Stimulated activated CD4-positive, alpha-beta T cell treated with anti-CD3 and anti-CD28 coated beads, TNF-alpha, amount 100 ng/mL, for 48 hours (primary cell): ENCODE measurements at places on chromosomes 2 and 18.

- DNase-seq = no peak
These were observed 31.7 kb upstream of the EIF2AK3 start for GRCh38 chr2:88658881-88659537.

GRCh38 chr2:85308896-85309555 is 18.8 kb downstream of the TGOLN2 start:
- no peak for DNase-seq

DNA sequence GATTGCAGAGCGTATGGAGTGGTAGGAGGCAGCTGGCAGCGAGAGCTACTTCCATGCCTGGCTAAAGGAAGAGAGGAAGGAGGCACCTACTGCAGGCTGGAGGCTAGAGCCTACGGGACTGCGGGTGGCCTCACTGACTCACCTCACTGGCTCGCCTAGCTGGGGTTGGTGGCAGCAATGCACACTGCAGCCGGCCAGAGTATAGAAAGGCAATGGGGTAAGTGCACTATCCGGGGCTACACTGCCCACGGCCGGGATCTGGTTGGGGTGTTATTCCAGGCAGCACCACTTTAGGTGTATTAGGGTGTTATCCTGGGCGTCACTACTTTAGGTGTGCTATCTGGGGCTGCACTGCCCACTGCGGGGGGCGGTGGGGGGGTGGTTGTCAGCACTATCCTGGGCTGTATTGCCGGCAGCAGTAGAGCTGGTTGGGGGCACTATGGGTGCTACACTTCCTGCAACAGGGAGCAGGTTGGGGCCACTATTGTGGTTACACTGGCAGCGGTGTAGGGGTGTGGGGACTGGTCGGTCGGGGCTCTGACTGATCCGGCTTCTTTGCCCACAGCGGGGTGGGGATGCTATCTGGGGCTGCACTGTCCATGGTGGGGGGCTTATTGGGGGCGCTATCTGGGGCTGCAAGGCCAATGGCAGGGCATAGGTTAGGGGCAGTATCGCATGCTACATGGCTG is 33.3 kb upstream of the ANKRD62 start:
- DNase-seq = no peak

- no peak for DNase-seq
These were observed 156.0 kb downstream of the PXDN start for GRCh38 chr2:1588051-1588977.

DNA sequence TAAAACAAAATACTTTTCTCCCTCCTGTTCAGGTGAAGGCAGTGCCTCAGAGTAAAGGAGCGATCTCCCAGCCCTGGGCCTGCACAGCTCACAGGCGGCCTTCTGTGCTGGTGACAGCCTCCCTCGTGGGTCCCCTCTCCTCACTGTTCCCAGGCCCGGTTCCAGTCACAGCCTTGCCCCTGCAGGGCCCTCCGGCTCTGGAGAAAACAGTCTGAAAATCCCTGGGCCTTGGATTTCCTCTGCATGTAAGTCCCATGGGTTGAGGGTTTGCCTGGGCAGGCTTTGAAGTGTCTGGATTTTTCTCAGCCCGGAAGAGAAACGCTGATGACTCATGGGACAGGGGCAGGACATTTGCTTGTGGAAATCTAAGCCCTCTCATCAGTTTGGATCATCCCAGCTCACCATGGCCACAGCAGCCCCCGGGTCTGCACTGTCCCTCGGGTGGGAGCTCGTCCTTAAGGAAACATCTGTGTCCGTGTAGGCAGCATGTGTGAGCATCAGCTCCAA is 186.1 kb upstream of the RAB12 start:
- DNase-seq = no peak

- DNase-seq = no peak
These were observed 9.2 kb downstream of the SLC66A2 start for GRCh38 chr18:79942211-79942610.

GRCh38 chr2:70474256-70474848 is 79.3 kb downstream of the TGFA start:
- DNase-seq = no peak

GRCh38 chr2:134583462-134583861 is 135.3 kb downstream of the TMEM163 start:
- no peak for DNase-seq

DNA sequence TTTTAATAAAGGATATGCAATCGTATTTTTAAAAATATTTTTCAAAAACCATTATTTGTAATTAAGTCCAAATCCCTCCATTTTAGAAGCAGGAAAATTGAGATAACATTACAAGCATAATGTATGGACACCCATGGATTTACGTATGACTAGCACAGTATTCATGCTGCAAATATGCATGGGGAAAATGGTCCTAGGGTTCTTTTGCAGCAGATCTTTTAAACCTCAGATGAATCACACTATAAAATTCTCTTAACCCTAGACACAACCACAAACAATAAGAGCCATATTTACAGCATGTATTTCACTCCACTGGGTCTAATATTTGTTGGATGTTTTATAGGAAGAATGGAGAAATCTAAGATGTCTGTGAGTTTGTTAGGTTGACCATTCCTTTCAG is 453.4 kb downstream of the TGIF1 start:
- DNase-seq = no peak

DNA sequence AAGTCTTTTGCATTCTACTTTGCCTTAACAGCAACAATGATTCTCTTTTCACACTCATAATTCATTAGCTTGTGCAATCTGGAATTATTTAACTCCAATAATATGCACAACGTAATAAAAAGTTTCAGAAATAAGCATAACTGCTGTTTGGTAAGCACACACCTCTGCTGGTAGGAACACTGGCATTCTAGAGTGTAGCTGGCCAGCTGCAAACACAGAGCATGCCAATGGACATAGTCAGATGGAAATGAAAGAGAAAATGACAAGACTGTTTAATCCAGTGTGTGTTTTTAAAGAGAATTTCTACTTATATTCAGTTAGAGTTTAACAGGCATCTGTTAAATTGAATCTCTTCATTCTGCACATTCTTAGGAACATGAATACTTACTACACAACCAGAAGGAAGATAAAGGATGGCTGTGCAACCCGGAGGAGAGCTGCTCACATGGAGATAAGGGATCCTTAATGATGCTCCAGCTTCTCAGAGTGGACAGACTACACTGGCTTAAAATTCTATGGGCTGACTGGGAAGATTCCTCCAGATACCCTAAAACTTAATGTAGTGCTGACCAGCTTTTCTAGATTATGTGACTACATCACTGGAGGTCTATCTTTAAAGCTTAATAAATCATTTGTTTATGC is 94.6 kb upstream of the CHAC2 start:
- no peak for DNase-seq

DNA sequence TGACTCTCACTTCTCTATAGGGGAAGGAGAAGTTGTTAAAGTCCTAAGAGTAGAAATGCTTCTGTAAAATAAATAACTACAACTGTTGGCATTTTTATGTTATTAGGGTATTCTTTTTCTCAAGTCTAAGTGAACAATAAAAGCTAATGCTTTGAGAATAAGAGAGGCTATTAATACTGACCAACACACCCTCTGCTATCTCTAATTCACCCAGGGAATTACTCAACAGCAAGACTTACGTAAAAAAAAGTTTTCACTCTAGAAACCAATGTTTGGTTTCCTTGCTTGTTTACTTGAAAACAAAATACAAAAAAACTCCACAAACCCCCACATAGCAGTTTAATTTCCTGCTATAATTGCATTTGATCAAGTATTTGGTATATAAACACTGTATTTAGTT is 25.2 kb downstream of the CHN1 start:
- no peak for DNase-seq

DNA sequence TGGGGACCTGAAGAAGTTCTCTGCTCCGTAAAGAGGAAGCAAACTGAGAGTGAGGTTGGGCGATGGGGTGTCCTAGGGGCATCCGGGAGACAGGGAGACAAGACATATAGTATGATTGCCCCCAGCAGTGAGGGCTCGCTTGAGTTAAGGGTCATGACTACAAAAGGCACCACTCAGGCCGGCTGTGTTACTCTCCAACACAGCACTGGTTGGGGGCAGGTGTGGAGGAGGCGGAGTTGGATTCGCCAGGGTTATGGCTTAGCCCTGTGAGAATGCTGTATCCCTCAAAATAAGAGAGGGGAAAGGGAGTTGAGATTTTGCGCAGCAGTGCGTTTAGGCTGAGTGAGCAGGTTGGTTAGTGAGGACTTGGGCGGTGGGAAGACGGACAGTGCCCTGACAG is 12.0 kb downstream of the DYSF start:
- no peak for DNase-seq

DNA sequence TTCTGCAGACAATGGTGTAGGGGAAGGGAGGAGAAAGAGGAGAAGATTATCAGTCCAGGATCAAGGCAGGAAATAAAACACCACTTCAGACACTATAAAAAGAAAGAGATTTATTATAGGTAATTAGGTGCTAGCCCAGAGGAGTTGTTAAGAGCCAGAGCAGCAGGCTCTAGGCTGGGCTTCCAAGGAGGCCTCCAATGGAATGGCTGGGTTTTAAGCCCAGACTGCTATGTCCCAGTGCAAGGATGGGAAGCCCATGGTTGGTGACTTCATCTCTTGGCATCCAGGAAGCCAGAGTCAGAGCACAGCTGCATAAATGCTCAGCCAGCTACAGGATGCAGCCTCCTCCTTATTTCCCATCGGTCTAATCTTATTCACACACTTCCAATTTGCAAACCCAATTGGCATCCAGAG is 95.6 kb downstream of the LAMA3 start:
- DNase-seq = no peak

GRCh38 chr2:59856391-59856790 is 697.1 kb downstream of the BCL11A start:
- no peak for DNase-seq

DNA sequence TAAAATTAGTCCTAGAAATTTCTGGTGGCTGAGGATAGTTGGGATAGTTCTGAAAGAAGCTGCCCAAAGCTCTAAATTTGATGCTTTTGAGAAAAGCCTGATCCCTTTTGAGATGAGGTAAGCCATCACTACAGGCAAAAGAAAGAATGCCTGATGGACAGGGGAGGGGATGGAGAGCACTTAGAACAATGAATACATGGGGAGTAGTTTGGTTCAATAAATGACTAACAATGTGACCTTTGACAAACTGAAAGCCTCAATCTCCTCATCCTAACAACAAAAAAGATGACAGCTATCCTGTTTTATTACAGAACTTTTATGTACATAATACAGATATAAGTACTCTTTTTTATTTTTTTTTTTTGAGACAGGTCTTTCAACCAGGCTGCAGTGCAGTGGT is 42.7 kb downstream of the GFPT1 start:
- DNase-seq = no peak

DNA sequence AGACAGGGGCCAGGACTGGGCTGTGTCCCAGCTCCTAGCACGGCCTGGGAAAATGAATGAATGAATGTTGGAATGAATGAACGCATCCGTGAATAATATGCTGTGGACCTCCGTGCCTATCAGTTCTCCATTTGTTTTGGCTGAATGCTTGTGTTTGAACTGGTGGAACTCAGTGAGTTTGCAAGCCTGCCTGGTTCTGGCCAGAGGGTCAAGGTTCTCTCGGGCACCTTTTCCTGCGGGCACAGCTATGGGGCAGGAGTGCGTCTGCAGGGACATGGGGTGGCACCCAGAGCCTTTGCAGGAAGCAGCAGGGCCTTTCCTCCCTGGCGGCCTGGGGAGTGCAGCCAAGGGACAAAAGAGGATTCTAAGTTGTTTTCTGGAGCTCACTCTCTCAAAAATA is 17.6 kb upstream of the PDIA6 start:
- DNase-seq = no peak

DNA sequence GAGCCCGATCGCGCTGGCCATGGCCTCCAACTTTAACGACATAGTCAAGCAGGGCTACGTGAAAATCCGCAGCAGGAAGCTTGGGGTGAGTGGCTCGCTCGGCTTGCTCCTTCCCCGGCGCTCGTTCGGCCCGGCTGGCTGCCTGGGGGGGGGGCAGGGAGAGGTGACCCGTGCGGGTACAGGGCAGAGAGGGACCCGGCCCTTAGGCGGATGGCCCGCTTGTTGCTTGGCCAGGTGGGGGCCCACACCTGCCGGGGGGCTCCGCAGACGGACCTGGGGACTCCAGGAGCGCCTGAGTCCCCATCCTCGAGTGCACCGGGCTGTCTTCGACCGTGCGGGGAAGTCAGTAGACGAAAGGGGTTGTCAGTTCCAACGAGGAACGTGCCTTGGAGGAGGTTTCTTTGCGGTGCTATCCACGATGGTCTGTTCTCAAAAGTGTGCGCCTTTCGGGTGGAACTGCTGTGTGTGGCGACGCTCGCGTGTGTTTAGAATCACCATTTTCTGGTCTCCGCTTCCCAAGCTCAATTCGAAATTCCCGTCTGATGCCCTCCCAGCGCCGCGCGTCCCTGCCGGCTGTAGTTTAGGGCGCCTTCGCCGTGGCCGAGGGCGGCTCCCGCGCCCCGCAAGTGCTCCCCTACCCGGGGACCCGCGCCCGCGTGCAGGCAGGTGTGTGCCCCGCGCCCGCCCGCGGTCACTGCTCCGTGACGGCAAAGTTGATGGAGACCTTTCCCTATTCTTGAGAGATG is 711 bp downstream of the DOK6 start:
- no peak for DNase-seq

DNA sequence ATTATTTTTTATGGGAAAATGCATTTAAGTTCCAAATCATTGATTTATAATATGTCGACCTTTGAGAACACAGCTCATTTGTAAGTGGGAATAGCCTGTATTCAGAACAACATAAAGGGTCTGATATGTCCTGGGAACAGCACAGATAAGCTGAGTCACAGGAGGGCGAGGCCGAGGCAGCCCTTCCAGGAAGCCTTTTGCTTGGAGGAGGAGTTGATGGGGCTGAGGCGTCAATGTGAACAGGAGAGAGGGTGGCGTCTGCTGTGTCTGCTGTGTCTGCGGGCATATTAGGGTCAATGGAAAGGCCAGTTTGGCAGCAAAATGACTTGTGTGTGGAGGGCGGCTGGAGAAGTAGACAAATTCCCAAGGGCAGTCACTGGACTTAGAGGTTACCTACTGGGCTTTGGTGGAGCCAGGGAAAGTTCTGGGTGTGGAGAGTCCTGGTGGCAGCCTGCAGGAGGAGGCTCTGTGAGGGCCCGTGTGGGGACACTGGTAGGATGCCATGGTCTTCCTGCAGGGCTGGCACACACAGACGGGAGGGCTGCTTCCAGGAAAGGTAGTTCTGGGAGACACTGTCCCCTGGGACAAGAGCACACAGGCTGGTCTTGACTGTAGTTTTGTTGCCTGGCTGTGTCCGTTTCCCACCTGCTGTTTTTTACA is 128.1 kb downstream of the GLI2 start:
- no peak for DNase-seq

DNA sequence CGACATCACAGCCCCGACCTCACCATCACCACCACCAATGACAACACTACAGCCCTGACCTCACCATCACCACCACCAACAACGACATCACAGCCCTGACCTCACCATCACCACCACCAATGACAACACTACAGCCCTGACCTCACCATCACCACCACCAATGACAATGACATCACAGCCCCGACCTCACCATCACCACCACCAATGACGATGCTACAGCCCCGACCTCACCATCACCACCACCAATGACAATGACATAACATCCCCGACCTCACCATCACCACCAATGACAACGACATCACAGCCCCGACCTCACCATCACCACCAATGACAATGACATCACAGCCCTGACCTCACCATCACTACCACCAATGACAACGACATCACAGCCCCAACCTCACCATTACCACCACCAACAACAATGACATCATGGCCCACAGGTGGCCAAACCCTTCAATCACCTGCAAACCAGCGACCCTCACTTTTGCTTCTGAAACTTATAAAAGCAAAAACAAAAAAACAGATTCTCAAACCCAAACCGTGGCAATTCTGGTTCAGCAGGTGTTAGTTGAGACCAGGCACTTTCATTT is 70.7 kb upstream of the TMEM18 start:
- no peak for DNase-seq
